CD4-positive, alpha-beta T cell (primary cell): ENCODE measurements at places on chromosomes 5 and 9.
A peak's percentile ranks its signal among the peaks of the same experiment; 100 is the strongest.

DNA sequence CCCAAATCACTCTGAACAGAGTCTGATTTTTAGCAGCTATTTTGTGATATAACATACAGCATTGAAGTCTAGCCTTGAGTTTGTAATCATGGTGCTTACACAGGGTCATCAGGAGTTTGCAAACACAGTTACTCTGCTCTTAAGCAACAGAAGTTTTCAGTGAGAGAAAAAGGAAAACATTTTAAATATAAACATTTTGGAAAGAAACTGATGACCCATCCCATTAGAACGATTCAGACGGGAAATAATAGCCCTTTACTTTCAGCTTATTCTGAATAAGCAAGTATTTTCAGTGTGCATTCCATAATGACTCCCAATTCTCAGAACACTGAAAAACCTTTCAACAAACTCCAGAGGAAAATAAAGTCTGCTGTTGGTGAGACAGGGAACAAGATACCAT, 46.7 kb upstream of the TMC1 start:
- no peak for DNase-seq

GRCh38 chr9:74645007-74645639, 148.0 kb downstream of the RORB start:
- no peak for DNase-seq

- DNase-seq = no peak
These were observed 23.4 kb upstream of the ARHGAP26 start for GRCh38 chr5:142746532-142747433.

DNA sequence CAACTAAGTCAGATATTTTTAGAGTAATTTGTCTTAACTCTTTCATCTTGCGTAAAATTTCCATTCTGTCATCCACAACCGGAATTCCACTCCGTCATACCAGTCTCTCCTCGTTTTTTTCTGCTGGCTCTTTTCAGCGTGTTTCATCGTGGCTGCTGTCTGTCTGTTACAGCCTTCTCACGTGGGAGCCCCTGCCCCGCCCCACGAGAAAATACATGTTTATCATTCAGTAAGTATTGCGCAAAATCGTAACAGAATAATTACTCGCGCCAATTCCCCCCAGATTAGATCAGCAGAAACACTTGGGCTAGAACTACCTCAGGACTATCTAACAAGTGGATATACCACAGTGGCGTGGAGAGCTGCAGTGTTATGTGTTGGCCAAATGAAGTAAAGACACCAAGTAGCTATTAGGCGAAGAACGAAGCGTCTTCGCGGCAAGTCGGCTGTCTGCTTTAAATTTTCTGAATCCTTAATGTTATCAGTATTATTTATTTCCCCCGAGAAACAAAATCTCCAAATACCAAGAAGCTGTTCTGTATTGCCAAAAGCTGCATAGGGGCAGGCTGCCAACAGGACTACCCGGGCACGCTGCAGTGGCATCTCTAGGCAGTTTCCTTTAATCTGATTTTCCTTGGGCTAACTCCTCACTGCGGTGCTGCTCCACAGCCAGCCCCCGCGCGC, 566 bp upstream of the FOCAD start:
- peak; percentile 72 for DNase-seq

DNA sequence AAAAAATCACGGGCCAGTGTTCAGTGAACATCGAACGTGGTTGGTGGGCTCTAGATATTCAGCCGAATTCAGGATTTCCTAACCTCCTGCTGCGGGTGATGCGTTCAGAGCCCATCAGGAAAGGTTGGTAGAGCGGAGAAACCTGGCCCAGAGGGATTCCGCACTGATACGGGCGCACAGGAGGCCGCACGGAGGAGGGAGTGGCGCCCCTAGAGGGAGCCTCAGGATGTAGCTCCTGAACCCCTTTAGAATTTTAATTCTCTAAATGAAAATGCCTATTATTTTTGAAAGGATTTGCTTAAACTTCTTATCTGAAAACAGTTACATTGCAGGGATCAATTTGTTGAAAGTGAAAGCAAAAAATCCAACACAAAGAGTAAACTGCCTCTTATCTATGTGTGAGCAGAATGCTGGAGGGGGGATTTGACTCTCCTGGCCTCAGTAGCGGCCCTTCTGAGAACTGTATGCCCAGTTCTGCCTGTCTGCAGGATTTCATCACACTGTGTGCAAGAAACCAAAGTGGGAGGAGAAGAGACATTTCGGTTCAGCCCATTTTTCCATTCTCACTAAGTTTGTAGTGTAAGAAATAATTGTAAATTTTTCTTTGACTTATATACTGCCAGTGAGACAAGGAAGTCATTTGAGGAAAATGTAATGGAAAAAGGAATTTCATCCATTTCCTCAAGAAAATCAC, 75.9 kb downstream of the TENT4A start:
- DNase-seq = no peak

DNA sequence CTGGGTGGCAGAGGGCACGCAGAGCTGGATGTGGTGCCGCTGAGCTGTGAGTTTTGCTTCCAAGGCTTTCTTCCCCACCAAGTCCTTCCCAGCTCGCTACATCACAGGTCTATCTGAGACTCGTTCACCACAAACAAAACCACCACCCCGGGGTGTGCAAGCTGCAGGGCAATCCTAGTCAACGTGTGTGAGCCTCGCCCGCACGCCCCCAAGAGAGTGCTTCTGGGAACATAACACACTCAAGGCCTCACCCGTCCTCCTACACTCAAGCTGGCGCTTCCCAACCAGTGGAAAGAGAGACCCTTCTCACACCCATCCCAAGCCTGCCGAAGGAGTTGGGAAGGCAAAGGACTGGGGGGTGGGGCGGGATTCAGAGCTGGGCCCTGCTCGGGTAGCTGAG, 10.6 kb downstream of the SNAPC4 start:
- DNase-seq = no peak

GRCh38 chr5:6410421-6410820, 32.1 kb upstream of the MED10 start:
- DNase-seq = no peak

GRCh38 chr5:80198399-80198798, 57.4 kb downstream of the SERINC5 start:
- DNase-seq = no peak

GRCh38 chr9:69674716-69675438, 2.7 kb upstream of the APBA1 start:
- no peak for DNase-seq

- DNase-seq = peak; percentile 5
These were observed 206.6 kb upstream of the HAPLN1 start for GRCh38 chr5:83927140-83927733.

- no peak for DNase-seq
These were observed 504.9 kb downstream of the NR2F1-AS1 start for GRCh38 chr5:93076096-93076495.

DNA sequence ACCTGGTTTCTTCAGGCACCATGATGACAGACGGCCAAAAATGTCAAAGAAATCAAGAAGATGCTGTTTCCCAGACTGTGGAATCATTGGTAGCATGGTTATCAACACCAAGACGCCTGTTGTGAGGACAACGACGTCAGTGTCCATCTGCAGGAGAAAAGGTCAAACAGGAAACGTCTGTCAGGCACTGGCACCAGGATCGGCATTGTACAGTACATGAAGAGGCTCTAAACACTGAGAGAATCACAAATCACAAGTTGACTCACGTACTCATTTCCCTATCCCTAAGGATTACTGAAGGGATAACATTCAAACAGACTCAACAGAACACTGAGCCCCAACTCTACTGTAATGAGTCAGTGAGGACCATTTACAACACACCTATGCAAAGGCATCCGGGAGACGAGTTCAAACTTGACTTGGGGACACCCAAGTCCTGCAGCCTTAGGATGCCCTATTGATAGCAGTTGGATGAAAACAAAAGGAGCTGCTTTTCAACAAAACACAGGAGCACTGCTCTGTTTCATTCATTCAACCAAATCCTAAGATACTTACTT, 21.0 kb downstream of the TSC1 start:
- no peak for DNase-seq

DNA sequence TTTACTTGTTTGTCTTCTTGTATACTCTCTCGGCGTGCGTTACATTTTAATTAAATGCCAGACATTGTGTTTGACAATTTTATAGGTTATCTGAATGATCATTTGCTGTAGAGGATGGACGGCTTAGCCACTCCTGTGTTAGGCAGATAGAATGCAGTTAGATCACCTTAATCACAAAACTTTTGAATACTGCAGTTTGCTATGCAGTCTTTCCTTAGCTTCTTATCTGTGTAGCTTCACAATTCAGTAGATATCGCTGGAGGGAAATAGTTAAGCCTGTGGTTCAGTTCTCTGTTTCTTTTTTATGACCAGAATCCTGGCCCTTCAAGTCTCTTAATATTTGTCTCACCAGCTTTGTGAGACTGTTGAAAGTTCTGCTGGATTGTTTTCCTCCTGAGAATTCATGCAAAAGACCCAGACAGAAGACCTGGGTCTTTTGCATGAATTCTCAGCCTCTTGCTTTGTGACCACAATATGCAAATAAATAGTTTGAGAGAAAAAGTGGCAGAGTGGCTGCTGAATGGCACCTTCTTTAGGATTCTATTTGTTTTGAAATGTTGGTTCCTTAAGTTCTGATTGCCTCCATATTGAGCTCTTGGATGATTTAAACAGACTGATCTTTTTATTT, 40.2 kb downstream of the RASA1 start:
- DNase-seq = no peak
